Aorta (tissue), 5 donors: ENCODE measurements at places on chromosomes 2 and 18. TPM values are rescaled to one million over a fixed set of nuclear protein-coding genes. Genes with fewer than 3 reads are reported as not detected.

IL1B gene
- 9.3 TPM for total RNA-seq

PDK1 gene
- 27.4 TPM for total RNA-seq

CHRNA1 gene
- total RNA-seq: not detected

FER1L5 gene
- total RNA-seq: 0.10 TPM

ST8SIA3 gene
- not detected for total RNA-seq

DNA sequence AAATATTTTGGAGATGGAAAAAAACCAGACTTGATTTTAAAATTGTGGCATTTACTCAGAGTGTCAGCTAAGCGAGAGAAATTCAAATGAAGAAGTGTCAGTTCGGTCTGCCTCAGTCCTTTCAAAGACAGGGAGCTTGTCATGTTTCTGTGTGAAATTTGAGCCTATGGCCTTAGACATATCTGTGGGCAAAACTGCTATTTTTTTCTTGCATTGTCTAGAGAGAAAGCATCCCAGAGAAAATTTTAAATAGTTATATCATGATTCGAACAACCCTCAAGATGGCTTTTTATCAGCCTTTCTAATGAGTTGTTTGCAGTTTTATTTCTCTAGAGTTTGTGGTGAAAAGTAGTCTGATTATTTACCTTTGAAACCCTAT lies 50.2 kb upstream of the KCNE4 start:
- H3K4me3 ChIP-seq: no peak overlapping the region
- no peaks in the 10 kb centered on the region for H3K36me3 ChIP-seq
- no peaks in the 10 kb centered on the region for H3K27me3 ChIP-seq
- no peak for DNase-seq

INO80B gene
- total RNA-seq: 29.3 TPM

- no peaks in the 10 kb centered on the region for H3K27me3 ChIP-seq
- no peak for DNase-seq
Observed at GRCh38 chr2:94994063-94994913, 31.2 kb upstream of the MAL start.

CNOT9 gene
- total RNA-seq: 35.6 TPM

DNA sequence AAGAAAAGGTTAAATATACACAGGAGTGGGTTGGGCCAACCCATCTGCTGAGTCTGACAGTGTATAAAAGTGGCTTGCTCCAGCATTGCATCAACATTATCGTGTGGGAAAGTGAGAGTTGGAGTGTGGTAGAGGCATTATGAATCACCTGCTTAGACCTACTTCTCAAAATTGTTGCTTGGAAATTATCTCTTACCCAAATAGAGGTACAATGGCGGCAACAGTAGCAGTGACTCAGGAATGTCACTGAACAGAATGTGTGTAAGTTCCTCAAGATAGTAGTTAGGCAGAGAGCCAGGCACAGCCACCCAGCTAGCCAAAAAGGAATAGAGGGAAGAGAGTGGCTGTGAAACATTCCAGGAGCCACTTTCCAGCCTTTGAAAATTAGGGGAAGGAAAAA lies 616.0 kb downstream of the NUP35 start:
- no peak overlapping the region for H3K4me3 ChIP-seq
- H3K36me3 ChIP-seq: no peaks in the 10 kb centered on the region
- no peak for DNase-seq
- no peaks in the 10 kb centered on the region for H3K27me3 ChIP-seq
- no peaks in the 10 kb centered on the region for H3K4me1 ChIP-seq

DNA sequence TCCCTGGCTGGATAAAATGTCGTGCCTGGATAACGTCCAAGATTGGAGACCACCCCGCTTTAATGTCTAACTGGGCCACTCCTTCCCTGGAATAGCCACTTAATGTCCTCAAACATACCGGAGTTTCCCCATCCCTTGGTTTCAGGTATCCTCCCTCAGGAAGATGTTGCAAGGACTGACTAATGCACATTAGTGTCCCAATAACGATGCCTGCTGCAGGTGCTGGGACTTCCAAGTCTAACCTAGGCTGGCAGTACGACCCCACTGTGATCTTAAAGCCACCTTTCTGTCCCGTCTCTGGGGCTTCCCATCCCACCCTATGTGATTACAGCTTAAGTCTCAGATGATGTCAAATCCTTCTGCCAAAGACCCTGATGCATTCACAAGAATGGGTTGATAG lies 1.1 kb upstream of the ATP6V1C2 start:
- no peaks in the 10 kb centered on the region for H3K4me1 ChIP-seq
- no peaks in the 10 kb centered on the region for H3K27me3 ChIP-seq
- no peak overlapping the region for H3K4me3 ChIP-seq
- no peak for DNase-seq
- no peak overlapping the region for H3K27ac ChIP-seq

DNA sequence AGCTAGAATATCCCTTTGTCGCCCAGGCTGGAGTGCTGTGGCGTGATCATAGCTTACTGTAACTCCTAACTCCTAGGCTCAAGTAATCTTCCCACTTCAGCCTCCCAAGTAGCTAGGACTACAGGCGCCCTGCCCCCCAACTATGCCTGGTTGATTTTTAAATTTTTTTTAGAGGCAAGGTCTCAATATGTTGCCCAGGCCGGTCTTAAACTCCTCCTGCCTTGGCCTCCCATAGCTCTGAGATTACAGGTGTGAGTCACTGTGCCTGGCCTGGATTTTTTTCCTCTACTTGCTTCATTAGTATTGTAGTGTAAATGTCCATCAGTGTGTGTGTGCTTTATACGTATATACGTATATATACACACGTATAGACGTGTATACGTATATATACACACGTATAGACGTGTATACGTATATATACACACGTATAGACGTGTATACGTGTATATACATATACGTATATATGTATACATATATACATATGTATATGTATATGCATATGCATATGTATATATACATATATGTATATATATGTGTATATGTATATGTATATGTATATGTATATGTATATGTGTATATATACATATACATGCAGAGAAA lies 124.4 kb downstream of the DIS3L2 start:
- H3K4me1 ChIP-seq: no peaks in the 10 kb centered on the region
- H3K27ac ChIP-seq: no peak overlapping the region
- DNase-seq: no peak
- no peak overlapping the region for H3K4me3 ChIP-seq
- peaks cover 4% of the 10 kb centered on the region for H3K36me3 ChIP-seq

DNA sequence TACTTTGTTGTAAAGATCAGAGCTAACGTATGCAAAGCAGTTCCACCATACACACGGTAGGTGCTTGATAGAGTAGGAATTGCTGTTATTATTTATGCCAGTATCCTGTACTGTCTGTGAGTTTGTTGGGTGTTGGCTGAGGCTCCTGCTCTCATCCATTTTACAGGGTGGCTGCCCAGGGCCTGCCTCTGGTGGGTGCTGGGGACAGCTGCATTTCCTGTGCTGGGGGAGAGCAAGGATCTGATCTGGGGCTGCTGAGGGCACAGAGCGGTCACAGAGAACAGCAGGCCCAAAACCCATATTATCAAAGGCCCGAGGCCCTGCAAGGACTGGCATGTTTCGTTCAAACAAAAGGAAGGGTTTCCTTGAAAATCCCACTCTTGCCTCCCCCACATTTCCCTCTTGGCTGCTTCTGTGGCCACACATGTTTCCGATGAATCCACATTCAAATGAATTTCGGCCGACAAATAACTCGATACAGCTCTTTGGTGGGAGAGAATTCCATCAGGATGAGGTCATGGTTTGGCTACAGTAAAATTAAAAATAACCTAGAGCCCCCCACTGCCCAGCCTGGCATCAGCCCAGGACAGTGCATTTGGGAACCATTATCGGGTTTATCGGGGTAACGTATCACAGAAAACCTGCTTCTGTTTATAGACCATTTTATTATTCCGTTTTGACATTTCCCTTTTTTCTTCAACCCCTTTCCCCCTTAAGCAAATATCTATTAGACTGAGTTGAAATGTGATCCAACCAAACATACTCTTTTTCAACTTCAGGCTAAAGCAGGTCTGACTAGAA lies 143.4 kb downstream of the CYRIA start:
- no peak overlapping the region for H3K4me3 ChIP-seq
- H3K4me1 ChIP-seq: no peaks in the 10 kb centered on the region
- H3K27me3 ChIP-seq: peaks cover 3% of the 10 kb centered on the region
- no peak for DNase-seq

PHLPP1 gene
- 14.2 TPM for total RNA-seq

DOCK10 gene
- 53.2 TPM for total RNA-seq

- no peak overlapping the region for H3K27ac ChIP-seq
- peaks cover 3% of the 10 kb centered on the region for H3K4me1 ChIP-seq
- H3K27me3 ChIP-seq: no peaks in the 10 kb centered on the region
- DNase-seq: no peak
- no peaks in the 10 kb centered on the region for H3K36me3 ChIP-seq
- H3K4me3 ChIP-seq: no peak overlapping the region
Observed at GRCh38 chr2:197850882-197851450, 46.6 kb downstream of the PLCL1 start.

GRCh38 chr2:109335631-109336176 lies 206.7 kb downstream of the SH3RF3 start:
- H3K4me3 ChIP-seq: no peak overlapping the region
- no peak overlapping the region for H3K27ac ChIP-seq
- H3K27me3 ChIP-seq: no peaks in the 10 kb centered on the region

HRH4 gene
- total RNA-seq: 0.10 TPM

GRCh38 chr2:237097911-237098702 lies 12.4 kb downstream of the COPS8 start:
- no peaks in the 10 kb centered on the region for H3K4me1 ChIP-seq
- H3K27ac ChIP-seq: no peak overlapping the region
- DNase-seq: no peak
- H3K27me3 ChIP-seq: no peaks in the 10 kb centered on the region
- H3K4me3 ChIP-seq: no peak overlapping the region

GRCh38 chr2:70778676-70779075 lies 10.7 kb upstream of the ADD2 start:
- no peaks in the 10 kb centered on the region for H3K36me3 ChIP-seq
- H3K4me1 ChIP-seq: no peaks in the 10 kb centered on the region
- H3K4me3 ChIP-seq: no peak overlapping the region
- no peaks in the 10 kb centered on the region for H3K27me3 ChIP-seq
- no peak for DNase-seq
- H3K27ac ChIP-seq: no peak overlapping the region

GRCh38 chr2:173747035-173747434 lies 218.1 kb downstream of the SP3 start:
- no peaks in the 10 kb centered on the region for H3K36me3 ChIP-seq
- H3K27me3 ChIP-seq: no peaks in the 10 kb centered on the region
- no peak for DNase-seq
- no peak overlapping the region for H3K4me3 ChIP-seq
- H3K4me1 ChIP-seq: no peaks in the 10 kb centered on the region

LINC00305 gene
- not detected for total RNA-seq

DNA sequence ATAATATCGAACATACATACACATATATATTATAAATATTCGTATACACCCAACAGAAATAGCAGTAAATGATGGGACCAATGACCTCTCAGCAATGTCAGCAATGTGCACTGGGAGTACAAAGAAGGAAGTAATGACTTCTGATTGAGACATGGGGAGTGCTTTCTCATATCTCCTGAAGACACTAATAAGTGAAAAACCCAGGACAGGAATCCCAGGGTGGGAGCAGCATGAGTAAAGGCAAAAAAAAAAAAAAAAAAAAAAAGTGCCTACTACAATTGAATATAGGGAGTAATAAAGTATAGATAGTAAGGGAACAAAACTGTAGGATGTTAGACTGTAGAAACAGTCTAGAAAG lies 491.3 kb downstream of the IRS1 start:
- no peaks in the 10 kb centered on the region for H3K27me3 ChIP-seq
- no peak overlapping the region for H3K27ac ChIP-seq
- no peaks in the 10 kb centered on the region for H3K4me1 ChIP-seq
- no peaks in the 10 kb centered on the region for H3K36me3 ChIP-seq

DNA sequence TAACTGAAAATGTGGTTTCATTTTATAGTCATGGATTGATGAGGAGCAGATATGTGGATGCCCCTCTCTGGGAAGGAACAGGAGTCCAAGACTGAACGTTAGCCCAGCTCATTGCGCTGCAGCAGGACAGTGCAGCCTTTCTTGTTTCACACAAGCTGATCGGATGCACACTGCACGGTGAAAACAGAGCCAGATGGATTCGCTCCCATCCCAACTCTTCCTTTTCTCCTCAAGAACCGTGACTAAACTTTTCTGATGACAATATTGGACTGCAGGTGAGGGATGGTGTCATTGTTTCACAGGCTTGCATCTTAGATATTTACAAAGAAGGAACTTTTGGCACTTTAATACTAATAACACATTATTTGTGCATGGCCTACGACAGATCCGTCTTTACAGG lies 33.8 kb upstream of the COPS8 start:
- H3K4me3 ChIP-seq: no peak overlapping the region
- no peaks in the 10 kb centered on the region for H3K27me3 ChIP-seq
- H3K27ac ChIP-seq: no peak overlapping the region
- H3K4me1 ChIP-seq: no peaks in the 10 kb centered on the region
- DNase-seq: no peak
- H3K36me3 ChIP-seq: no peaks in the 10 kb centered on the region

EGR4 gene
- not detected for total RNA-seq

DNA sequence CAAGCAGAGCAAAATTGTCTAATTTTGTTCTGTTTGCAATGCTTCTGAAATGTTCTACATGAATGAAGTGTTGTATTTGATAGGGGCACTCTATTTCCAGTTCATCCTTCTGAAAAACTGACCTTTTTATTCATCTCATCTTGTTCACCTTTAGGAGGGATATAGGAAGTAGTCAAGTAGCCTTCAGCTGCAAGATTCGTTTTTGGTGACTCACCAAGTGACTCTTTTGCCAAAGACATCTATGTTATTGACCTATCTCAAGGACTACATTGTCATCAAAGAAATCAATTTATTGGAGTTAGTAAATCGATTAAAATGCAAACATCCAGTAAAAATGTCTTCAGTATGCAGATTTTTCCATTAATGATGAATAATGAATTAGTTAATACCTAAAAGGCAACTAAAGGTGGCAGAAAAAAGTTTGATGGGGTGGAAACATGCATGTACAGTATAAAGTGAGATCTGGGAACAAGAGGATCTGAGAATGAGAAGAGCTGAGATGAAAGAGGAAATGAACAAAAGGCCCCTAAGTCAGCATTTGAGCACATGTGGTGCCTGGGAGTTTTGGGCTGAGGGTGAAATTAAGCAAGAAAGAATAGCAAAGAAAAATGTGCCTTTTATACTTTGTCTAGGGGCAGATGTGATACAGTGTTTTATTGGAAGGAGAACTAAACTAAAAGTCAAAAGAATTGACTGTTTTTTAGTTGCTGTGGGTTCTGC lies 255.1 kb upstream of the LINC00305 start:
- H3K27ac ChIP-seq: no peak overlapping the region
- no peaks in the 10 kb centered on the region for H3K4me1 ChIP-seq
- H3K27me3 ChIP-seq: no peaks in the 10 kb centered on the region
- DNase-seq: no peak

SERPINB5 gene
- total RNA-seq: not detected
